ENCODE measurements at places on chromosomes 16 and 17.

DNA sequence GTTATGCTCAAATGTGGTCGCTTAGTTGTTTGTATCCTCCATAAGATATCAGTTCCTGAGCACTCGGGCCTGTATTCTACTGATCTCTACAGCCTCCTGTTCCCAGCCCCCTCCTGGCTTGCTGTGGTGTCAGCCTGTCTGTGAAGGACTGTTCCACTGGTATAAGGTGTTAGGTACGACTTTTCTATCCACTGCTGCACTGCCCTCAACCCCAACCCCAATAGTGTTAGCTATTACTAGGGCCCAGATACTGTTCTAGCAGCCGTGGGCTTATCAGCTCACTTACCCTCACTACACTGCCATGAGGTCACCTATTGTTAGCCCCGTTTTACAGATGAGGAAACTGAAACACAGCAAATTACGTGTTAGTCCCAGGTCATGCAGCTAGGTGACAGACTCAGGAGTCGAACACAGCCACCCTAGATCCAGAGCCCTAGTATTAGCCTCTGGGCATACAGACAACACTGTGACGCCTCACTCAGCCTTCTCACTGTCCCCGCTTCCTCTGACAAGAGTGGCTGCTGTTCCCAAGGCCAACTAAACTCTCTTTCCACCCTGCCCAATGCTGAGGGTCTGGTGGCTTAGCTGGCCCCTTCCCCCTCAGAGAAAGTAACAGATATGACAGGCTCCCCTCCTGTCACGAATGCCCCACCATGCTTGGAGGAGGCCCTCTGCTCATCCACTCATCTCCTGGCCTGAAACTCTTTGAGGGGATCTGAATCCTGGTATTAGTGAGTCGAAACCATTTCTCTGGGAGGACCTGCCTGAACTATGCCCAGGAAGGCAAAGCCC, 25.6 kb upstream of the ZNF652 start:
- no peak for DNase-seq

GRCh38 chr16:29883987-29884386, 15.4 kb downstream of the SEZ6L2 start:
- no peak for DNase-seq

GRCh38 chr17:49338883-49339282, 23.2 kb downstream of the ZNF652 start:
- DNase-seq = no peak

DNA sequence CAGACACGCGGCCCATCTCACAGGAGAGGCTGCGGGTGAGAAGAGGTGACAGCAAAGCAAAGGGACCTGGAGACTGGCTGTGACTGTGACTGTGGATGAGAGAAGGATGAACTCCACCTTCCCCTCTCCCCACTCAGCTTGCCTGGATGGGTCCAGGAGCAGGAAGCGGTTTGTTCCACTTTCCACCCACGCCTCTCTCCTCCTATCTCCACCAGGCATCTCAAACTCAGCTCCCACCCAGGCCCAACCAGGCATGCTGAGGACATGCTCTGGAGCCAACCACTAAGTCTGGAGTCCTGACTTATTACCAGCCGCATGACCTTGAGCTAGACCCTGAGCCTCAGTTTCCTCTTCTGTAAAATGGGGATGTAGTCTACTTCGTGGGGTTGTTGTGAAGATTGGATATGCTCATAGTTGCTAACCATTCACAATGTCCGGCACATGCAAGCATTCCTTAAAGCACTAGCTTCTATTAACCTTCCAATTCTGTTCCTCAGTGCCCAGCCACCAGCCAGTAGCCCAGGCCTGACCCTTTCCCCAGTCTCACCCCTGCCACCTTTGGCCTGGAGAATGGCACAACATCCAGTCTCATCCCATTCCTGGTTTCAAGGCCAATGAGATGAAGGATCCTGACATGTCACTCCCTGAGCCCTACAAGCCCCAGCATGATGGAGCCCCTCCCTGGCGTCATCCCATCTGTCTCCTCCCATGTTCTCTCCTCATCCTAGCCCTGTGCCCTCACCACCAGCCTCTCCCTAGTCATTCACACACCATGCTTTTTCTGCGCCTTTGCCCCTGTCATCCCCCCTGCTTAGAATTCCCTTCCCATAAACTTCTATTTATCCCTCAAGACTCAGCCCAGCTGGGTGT, 2.3 kb downstream of the GAS2L2 start:
- no peak for DNase-seq
